ENCODE measurements at places on chromosomes 4 and X. TPM values are rescaled to one million over a fixed set of nuclear protein-coding genes. Genes with fewer than 3 reads are reported as not detected.

Gene PAGE5
- not detected for total RNA-seq

Gene XK
- total RNA-seq = 0.25 TPM

Gene NAP1L2
- total RNA-seq = 3.9 TPM

Gene PALLD
- total RNA-seq = 123 TPM

Gene CLTRN
- total RNA-seq = not detected

Gene LONRF3
- 1.00 TPM for total RNA-seq

Gene IL13RA1
- total RNA-seq = 43.2 TPM

Gene USP17L29
- total RNA-seq = not detected

Gene CLDN34
- not detected for total RNA-seq

Gene PAGE4
- not detected for total RNA-seq

Gene ITM2A
- total RNA-seq = 0.55 TPM

Gene ASB12
- total RNA-seq = not detected

Gene CXCL3
- total RNA-seq = 3.3 TPM

Gene CXCL11
- total RNA-seq = not detected
